CD4-positive, alpha-beta T cell (primary cell): ENCODE measurements at places on chromosomes 7 and 10. TPM values are rescaled to one million over a fixed set of nuclear protein-coding genes. Genes with fewer than 3 reads are reported as not detected.

DNA sequence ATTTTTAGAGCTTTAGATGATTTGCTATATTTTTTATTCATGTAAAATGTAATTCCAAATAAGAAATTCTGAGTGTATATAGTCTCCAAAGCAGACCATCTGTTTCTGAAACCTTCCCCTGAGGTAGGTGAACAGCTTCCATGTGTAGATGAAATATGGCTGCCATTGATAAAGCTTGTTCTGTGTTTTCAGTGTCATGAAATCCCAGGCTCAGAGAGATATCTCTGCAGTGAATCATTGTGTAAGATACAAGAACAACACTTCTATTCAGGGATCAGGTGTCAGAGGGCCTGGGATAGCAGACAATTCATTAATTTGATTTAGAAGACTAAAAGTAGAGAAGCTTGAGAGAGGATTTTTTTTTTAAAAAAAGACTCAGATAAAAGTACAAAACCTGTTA is 29.1 kb downstream of the ACTA2 start:
- DNase-seq: no peak

- no peak for DNase-seq
Measured at GRCh38 chr7:130363026-130363847, 17.1 kb upstream of the CPA1 start.

DNA sequence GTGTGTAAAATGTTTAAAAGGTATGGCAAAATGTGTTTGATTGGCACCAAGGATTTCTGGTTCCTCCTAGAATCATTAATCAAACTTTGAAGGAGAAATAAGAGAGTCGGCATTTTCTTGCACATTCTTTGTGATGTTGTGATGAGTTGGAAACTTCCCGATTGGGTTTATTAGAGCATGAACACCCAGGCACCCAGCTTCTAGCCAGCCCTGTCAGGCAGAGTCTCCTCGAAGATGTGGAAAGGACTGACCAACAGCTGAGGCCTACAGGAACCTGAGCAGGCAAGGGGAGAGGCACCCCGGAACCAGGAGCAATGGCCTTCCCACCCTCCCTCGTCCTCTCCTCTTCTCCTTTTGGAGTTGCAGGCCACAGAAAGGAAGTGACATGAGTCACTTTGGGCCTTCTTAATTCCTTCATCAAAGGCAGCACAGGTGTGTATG is 68.7 kb downstream of the EGFR start:
- DNase-seq: no peak

Gene SLC35G1
- total RNA-seq: 3.1 TPM

Gene AFAP1L2
- 0.50 TPM for total RNA-seq
